Activated CD4-positive, CD25-positive, alpha-beta regulatory T cell (primary cell): ENCODE measurements at places on chromosomes 5 and 9.

- no peak for DNase-seq
Measured at GRCh38 chr9:133685653-133686609, 49.8 kb downstream of the DBH start.

DNA sequence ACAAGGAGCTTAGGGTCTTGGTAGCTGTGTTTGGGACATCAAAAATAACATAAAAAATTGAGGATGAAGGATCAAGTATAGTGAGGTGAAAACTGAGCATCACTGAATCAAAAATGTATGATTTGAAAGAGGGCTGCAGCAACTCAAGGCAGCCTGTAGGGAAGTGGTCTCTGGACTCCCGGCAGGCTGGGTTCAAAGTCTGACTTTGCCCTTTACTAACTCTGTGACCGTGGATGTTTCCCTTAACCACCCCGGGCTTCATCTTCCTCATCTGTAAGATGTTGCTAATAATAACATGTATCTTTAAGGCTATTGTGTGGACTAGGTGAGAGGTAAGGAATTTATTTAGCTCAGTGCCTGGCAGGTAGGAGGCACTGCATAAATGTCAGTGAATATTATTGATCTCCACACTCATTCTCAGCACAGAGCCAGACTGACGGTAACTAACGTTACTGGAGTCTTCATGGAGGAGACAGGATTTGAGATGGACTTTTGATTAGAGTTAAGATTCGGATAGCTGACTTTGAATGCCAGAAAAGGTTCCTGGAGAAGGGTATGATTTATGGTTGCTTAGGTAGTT lies 367.3 kb downstream of the NDUFS4 start:
- DNase-seq = no peak

DNA sequence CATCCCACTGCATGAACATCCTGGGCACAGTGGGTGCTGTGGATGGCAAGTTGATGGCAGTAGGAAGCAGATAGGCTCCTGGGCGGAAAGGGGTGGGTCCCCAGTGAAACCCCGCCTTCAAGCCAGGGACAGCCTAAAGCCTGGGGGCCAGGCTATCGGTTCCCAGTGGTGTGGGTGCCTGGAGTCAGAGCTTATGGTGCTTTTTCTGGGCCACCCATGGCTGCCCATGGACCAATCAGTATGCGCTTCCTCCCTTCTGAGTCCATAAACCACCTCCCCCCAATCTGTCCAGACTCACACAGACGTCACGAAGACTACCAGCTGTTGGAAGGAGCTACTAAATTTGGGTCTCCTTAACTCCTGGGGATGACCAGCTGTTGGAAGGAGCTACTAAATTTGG lies 17.5 kb upstream of the ECPAS start:
- no peak for DNase-seq

DNA sequence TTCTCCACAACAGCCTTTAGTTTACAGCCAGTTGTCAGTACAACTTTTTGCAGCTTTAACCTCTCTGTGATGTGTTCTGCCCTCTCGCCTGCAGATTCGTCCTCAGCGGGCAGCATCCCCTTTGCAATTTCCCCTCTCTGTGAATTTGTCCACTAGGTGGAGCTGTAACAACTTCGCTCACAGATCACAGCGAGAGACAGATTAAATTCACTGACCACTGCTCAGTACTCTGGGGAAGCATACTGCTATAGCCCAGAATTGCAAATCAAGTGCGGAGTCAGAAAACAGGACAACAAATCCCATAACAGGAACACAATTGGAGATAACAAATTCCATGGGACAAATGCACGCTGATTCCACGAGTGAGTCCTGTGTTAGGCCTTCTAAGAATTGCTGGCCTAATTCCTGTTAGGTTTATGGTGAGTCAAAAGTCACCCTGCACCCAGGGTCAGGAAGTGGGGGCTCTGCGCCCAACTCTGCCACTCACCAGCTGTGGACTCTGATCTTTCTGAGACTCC lies 2124.9 kb downstream of the MAT2B start:
- no peak for DNase-seq

DNA sequence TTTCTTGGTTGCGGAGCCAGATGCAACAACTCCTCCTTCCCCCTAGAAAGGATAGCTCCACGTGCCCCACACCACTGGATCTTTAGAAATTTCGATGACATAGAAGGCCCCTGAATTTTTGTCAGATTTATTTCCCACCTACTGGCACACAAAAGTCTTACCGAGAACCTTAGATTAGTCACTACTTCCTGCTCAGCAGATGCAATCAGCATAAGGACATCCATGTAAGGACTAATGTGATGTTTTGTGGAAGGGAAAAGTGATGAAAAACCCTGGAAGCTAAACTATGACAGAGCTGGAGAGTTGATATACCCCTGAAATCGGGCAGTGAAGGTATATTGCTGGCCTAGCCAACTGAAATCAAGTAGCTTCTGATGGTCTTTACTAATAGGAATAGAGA lies 125.5 kb upstream of the NFIL3 start:
- DNase-seq = no peak

DNA sequence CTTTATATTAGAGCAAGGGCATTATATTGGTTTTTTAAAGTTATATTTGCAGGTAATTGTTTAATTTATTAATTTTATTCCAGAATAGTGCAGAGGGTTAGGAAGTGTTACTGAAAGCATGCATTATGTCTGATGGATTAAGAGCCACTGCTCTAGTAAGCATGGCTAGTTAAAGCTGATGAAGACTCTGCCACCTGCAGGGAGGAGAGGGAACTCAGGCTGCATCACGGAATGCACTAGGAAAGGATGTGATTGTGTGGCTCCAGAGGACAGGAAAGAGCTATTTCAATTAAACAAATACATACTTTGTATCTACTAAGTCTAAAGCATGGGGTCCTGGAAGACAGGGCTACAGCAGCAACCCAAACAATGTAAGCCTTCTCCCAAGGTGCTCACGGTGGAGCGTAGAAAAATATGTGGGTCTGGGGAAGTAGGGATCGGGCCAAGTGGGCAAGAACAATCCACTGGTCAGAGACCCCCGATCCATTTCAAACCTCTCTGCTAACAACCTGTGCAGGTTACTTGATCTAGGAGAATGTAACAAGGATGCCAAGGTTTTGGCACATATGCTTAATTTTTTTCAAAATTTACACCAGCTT lies 15.3 kb upstream of the GRXCR2 start:
- DNase-seq = no peak

- DNase-seq = no peak
Measured at GRCh38 chr9:122835313-122835731, 6.9 kb upstream of the PDCL start.

DNA sequence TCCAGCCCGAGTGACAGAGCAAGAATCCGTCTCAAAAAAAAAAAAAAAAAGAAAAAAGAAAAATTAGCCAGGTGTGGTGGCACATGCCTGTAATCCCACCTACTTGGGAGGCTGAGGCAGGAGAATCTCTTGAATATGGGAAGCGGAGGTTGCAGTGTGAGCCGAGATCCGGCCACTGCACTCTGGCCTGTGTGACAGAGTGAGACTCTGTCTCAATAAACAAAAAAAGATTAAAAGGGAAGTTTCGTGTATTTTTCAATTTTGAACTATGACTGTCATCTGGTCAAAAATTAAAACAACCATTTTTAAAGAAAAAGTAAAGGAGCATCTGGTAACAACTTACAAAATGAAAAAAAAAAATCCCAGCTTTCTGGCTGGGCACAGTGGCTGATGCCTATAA lies 36.3 kb upstream of the PLIN2 start:
- no peak for DNase-seq

DNA sequence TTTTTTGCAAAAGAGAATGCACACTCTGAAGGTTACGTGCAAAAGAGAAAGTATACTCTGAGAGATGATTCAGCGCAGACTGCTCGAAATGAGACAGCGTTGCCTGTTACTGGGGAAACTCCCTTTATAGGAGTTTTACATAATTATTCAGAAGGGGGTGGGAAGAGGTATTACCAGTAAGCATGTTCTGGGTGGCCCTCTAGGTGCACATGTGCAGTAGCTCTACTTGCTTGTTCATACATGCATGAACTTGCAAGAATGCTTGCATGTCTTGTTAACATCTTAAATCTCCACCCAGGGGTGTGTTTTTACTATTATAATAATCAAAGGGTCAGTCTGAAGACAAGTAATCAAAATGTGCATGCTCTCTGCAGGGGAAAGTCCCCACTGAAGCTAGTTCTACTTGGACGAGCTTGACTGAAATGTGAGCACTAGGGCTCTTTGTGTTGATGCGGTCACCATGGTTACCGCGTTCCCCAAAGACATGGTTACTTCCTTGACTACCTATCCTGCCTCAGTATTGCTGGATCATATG lies 75.5 kb downstream of the SGCD start:
- DNase-seq = peak; percentile 2

- DNase-seq = no peak
Measured at GRCh38 chr5:127551410-127552041, 34.1 kb downstream of the PRRC1 start.

- no peak for DNase-seq
Measured at GRCh38 chr5:8478326-8478725, 609.4 kb downstream of the MTRR start.

- no peak for DNase-seq
Measured at GRCh38 chr5:174581479-174581878, 142.9 kb upstream of the MSX2 start.

GRCh38 chr5:161889971-161890370 lies 42.1 kb downstream of the GABRA1 start:
- DNase-seq = no peak

GRCh38 chr5:1173485-1174070 lies 27.8 kb upstream of the SLC6A19 start:
- DNase-seq = no peak

DNA sequence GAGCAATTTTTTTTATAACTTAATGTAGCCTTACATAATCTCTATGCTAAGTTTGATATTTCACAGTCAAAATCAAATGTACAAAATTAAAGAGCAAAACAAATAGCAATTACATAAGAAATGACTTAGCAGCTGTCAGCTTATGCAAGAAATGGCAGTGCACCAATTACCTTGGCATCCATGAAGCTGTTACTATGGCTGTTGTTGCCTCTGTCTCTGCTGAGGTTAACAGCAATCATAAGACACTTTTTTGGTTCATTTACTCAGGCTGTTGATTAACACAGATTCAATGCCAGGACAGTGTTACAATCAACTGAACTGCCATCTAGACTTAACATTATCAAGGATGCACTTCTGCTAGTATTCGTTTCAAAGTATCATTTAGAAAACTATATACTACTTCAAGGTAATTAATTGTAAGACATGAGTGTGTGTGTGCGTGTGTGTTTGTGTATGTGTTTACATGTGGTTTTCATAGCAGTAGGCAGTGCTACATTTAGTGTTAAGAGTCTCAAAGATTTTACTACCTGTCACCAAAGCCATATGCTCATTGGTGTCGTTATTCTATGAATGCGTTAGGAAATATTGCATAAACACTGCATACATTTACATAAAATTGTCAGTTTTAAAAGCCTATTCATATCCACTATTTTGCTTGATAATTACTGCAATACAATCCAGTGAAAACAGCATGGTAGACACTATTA lies 1084.2 kb upstream of the COX7C start:
- no peak for DNase-seq

DNA sequence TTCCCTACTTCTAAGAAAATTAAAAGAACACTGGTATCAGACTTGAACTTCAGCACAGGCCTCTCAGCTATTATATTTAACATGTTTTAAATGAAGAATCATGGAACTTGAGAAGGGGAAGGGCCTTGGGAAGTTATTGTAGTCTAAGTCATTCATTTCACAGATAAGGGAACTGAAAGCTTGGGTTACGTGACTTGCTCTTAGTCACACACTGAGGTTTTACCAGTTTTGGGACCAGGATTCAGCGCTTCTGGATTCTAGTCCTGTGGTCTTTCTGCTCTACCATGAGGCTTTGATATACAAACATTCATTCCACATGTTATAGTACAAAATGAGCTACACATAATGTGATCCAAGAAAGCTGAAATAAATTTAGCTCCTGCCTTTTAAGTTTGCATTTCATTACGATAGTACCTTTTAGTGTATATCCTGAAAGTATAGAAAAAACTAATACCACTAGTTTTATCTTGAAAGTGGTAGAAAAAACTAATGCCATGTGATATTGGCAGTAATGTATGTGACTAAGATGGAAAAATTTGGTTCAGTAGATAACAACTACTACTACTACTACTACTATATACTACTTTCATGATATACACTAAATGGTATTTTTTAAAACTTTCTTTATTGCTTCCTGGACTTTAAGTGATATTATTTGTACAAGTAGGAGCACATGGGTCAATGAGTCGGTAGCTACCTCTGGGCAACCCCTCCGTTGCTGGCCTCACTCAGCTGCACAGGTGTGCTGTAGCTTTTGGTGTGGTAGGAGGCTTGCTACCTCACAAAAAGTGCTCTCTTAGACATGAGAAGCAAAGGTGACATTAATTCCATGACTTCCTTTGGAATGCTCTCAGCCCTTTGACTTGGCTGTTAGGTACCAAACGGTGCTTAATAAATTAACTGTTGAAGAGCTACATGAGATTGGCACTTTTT lies 40.7 kb downstream of the F2RL2 start:
- no peak for DNase-seq
